ENCODE measurements at places on chromosomes 1 and 21.

DNA sequence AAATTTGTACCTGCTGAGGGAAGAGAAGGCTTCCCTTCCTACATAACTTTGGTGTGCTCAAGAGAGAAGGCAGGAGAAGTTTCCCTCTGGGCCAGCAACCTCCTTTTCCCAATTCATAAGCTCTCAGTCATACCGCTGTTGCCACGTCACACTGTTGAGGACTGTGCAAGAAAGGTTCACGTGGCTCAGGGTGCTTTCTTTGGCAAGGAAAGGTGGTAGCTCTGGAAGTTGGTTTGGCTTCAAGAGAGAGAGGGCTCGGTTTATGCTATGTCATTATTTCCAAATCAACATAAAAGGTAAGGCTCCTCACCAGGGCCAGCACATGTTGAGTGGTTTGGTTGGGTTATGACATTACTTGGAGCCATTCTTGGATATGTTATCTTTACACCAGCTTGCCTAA lies 77.3 kb downstream of the TNFSF18 start:
- DNase-seq, result no peak

DNA sequence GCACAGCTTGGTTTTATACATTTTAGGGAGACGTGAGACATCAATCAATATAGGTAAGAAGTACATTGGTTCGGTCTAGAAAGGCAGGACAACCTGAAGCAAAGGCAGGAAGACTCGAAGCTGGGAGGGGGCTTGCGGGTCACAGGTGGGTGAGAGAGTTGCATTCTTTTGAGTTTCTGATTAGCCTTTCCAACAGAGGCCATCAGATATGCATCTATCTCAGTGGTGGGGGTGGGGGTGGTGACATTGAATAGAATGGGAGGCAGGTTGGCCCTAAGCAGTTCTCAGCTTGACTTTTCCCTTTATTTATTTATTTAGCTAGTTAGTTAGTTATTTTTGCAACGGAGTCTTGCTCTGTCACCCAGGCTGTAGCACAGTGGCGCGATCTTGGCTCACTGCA lies 85.6 kb downstream of the WDR4 start:
- peak; percentile 60 for DNase-seq

- no peak for DNase-seq
Measured at GRCh38 chr1:245915406-245915805, 591.7 kb downstream of the SMYD3 start.

GRCh38 chr1:21497466-21498061 lies 11.7 kb upstream of the ALPL start:
- DNase-seq, result peak; percentile 77

DNA sequence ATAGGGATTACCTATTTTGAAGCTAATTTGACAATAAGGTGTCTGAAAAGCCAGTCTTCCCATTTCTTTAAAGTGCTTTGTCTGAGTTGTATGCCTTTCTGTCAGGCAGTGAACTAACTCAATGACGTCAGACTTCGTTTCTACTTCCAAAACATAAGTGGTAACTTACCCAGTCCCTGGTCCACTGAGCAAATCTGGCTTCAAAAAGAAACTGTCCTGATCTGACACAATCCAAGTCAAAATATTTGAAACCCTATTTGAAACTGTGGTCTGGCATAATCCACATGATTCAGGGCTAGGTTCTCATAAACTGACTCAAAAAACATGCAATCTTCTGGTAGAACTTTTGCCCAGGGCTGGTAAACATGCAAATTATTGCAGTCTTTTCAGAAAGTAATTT lies 34.0 kb downstream of the DIRAS3 start:
- no peak for DNase-seq

GRCh38 chr1:167052389-167052788 lies 37.8 kb downstream of the GPA33 start:
- DNase-seq, result peak; percentile 68

Data from ELF-1 (cell line).